ENCODE measurements at places on chromosomes 13 and 19. TPM values are rescaled to one million over a fixed set of nuclear protein-coding genes. Genes with fewer than 3 reads are reported as not detected.

GRCh38 chr19:12641456-12641855, 25.1 kb downstream of the MAN2B1 start:
- H3K27ac ChIP-seq = no peak overlapping the region
- peaks cover 7% of the 10 kb centered on the region for H3K4me1 ChIP-seq
- H3K27me3 ChIP-seq = no peaks in the 10 kb centered on the region

DNA sequence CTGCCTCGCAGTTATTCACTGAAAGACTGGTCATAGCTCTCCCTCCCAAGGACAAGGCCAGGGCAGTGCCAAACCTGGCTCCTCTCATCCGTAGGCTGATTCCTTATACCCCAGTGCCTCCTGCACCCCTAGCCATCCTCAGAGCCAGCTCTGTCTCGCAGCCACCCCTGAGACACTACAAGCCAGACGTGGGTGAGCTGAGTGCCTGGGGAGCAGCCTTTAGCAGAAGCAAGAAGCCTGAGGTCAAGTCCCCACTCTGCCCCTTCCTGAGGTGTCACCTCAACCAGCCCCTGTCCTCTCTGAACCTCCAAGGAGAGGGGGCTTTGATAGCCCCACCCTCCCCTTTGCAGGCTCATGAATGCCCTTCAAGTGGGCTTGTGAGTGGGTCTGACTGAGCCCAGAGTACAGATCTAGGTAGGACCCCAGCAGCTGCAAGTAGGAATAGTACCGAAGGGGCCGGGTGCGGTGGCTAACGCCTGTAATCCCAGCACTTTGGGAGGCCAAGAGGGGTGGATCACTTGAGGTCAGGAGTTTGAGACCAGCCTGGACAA, 14.8 kb upstream of the AKAP8L start:
- peaks cover 14% of the 10 kb centered on the region for H3K36me3 ChIP-seq
- peak overlapping the region; percentile 97 for H3K4me3 ChIP-seq
- no peak for DNase-seq
- H3K27ac ChIP-seq = peak overlapping the region; percentile 93
- no peaks in the 10 kb centered on the region for H3K27me3 ChIP-seq

GRCh38 chr19:54364775-54365257, at the start of gene LAIR1:
LAIR1 (minus strand) TSS chr19:54364931; CDS start chr19:54364804, 127 bp downstream.
- peaks cover 17% of the 10 kb centered on the region for H3K27me3 ChIP-seq
- DNase-seq = peak; percentile 29
- peaks cover 52% of the 10 kb centered on the region for H3K4me1 ChIP-seq

The HIPK4 gene
- total RNA-seq = not detected

GRCh38 chr19:33676999-33677665, 55.4 kb downstream of the CHST8 start:
- H3K4me1 ChIP-seq = no peaks in the 10 kb centered on the region
- H3K27ac ChIP-seq = no peak overlapping the region
- no peak overlapping the region for H3K4me3 ChIP-seq

- H3K36me3 ChIP-seq = peaks cover 13% of the 10 kb centered on the region
- peaks cover 7% of the 10 kb centered on the region for H3K27me3 ChIP-seq
- peak overlapping the region; percentile 97 for H3K4me3 ChIP-seq
- H3K27ac ChIP-seq = peak overlapping the region; percentile 94
Observed at GRCh38 chr19:42253245-42254088, 1.5 kb downstream of the ERF start.

DNA sequence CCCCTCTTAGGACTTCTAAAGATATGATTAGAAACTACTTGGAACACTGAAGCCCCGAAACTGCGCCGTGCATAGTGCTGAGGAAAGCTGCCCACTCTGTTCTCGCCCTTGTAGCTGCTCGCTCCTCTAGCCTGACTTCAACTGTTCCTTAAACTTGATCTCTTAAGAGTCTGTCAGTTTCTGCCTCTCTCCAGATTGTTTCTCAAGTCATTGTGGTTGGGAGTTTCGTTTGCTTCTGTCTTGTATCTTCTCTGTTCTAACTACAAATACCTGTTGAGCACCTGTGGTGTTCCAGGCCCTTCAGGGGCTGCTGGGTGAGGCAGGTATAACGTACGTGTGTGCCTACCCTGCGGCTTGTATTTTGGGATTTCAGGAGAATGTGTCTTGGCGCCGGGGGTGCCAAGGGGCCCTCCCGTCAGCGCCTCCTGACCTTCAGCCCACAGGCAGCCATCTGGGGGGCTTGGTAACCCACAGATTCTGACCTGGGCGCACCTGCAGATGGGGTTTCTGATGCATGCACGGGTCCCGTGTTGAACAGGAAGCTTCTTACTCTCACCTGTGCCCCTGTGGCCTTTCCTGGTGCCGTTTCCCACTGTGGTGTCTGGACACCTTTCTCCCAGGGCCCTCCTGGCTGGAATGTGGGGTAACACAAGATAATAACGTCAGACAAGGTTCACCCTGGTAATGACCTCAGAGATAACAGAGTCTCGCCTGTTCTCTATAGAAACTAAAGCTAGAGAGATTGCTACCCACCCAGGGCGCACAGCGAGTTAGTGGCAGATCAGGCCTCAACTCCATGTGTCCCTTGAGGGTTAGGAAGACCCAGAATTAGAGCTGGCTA, 17.2 kb upstream of the DCUN1D2 start:
- no peak overlapping the region for H3K4me3 ChIP-seq
- no peak overlapping the region for H3K27ac ChIP-seq
- no peak for DNase-seq
- no peaks in the 10 kb centered on the region for H3K27me3 ChIP-seq

The SLC6A16 gene
- total RNA-seq = 2.2 TPM

The CA11 gene
- 6.5 TPM for total RNA-seq

- no peaks in the 10 kb centered on the region for H3K27me3 ChIP-seq
- no peak overlapping the region for H3K4me3 ChIP-seq
- H3K27ac ChIP-seq = no peak overlapping the region
- H3K36me3 ChIP-seq = no peaks in the 10 kb centered on the region
- DNase-seq = no peak
Observed at GRCh38 chr19:30333291-30334065, 38.7 kb upstream of the ZNF536 start.

DNA sequence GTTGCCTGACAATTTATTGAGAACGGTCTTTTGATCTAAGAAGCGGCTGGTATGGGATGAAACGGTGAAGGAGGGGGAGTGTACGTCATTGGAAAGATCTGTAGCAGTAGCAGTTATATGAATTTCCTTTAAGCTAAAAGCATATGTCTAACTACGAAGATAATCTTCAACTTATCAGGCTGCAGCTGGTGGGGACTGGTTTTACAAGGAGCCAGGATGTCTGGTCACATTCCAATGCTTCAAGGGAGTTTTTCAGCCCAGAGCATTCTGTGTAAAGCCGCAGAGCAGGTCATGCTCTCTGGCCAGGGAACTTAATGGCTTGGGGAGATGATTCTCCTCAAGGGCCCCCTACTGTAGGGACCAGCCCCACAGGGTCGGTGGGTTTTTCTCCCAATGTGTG, 29.2 kb downstream of the CLEC4M start:
- H3K27ac ChIP-seq = no peak overlapping the region
- H3K27me3 ChIP-seq = peaks cover 40% of the 10 kb centered on the region
- no peaks in the 10 kb centered on the region for H3K36me3 ChIP-seq
- DNase-seq = no peak

DNA sequence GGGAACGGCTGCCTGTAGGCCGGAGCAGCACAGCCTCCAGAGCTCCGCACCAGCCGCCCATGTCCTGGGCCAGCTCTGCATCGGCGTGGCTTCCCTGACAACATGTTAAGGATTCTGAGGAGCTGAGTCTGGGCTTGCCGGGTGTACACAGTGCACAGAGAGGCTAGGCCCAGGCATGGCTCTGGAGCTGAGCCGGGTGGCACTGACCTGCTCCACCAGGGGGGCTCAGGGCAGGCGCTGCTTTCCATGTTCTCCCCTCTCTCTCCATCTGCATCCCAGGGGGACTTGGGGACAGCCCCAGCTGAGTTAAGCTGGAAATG, 31.6 kb downstream of the AP1M1 start:
- DNase-seq = no peak
- no peaks in the 10 kb centered on the region for H3K4me1 ChIP-seq
- H3K27ac ChIP-seq = no peak overlapping the region
- peaks cover 48% of the 10 kb centered on the region for H3K36me3 ChIP-seq
- H3K4me3 ChIP-seq = no peak overlapping the region

DNA sequence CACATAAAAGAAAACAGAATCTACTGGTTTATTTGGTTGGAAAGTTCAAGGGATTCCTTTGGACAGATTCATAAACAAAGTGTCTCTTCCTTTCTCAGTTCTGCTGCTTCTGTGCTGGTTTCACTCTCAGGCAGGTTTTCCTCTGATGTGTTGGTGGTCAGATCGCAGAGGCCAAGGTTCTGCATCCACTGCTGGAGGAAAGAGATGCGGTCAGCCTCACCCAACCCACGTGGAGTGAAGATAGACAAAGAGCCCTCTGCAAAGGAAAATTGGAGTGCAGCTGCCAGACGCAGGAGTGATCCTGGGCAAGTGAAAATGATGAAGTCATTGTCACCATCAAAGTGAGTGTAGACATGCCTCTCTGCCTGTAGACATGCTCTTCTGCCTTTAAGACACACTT, 352.0 kb downstream of the TSHZ3 start:
- H3K27ac ChIP-seq = no peak overlapping the region
- no peak overlapping the region for H3K4me3 ChIP-seq
- no peaks in the 10 kb centered on the region for H3K27me3 ChIP-seq
- H3K4me1 ChIP-seq = no peaks in the 10 kb centered on the region

- H3K36me3 ChIP-seq = no peaks in the 10 kb centered on the region
- no peak overlapping the region for H3K4me3 ChIP-seq
- DNase-seq = no peak
- H3K4me1 ChIP-seq = peaks cover 17% of the 10 kb centered on the region
Observed at GRCh38 chr19:40143612-40144011, 47.6 kb upstream of the MAP3K10 start.

- H3K27me3 ChIP-seq = peaks cover 3% of the 10 kb centered on the region
- DNase-seq = no peak
- no peak overlapping the region for H3K4me3 ChIP-seq
- no peak overlapping the region for H3K27ac ChIP-seq
- H3K36me3 ChIP-seq = no peaks in the 10 kb centered on the region
Observed at GRCh38 chr19:42494321-42494720, 34.0 kb downstream of the CEACAM1 start.

DNA sequence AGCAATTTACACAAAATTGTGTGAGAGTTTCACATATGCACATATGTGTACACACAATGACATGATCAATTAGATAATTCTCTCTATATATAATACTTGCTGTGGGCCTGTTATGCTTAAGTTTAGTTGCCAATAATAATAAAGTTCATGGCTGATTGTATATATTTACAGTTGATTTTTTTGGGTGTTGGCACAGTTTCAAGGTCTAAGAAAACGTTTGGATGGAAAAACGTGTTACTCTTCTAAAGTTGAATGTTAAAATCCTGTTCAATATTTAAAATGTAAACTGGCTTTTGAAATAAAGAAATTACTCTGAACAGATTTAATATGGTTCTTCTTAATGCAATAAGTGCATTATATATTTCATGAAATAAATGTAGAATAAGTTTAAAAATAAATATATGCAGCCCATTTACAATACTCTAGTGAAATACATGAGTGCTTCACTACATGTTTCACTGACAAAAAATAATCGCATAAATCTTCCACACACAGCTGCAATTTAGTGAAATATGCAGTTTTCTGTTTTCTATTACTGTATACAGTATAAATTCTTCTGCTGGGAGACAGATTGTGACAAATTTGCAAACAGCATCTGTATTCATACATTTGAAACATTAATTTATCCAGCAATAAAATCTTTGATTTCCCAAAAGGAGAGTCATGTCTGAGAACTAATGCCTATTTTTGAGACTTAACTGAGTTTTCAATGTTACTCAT, 586.9 kb upstream of the KLHL1 start:
- no peak overlapping the region for H3K27ac ChIP-seq
- H3K27me3 ChIP-seq = no peaks in the 10 kb centered on the region
- no peaks in the 10 kb centered on the region for H3K4me1 ChIP-seq
- H3K4me3 ChIP-seq = no peak overlapping the region

- DNase-seq = no peak
- no peak overlapping the region for H3K4me3 ChIP-seq
- peaks cover 4% of the 10 kb centered on the region for H3K27me3 ChIP-seq
- peaks cover 40% of the 10 kb centered on the region for H3K4me1 ChIP-seq
- peak overlapping the region; percentile 50 for H3K27ac ChIP-seq
Observed at GRCh38 chr19:39736088-39736487, 1.7 kb downstream of the CLC start.

DNA sequence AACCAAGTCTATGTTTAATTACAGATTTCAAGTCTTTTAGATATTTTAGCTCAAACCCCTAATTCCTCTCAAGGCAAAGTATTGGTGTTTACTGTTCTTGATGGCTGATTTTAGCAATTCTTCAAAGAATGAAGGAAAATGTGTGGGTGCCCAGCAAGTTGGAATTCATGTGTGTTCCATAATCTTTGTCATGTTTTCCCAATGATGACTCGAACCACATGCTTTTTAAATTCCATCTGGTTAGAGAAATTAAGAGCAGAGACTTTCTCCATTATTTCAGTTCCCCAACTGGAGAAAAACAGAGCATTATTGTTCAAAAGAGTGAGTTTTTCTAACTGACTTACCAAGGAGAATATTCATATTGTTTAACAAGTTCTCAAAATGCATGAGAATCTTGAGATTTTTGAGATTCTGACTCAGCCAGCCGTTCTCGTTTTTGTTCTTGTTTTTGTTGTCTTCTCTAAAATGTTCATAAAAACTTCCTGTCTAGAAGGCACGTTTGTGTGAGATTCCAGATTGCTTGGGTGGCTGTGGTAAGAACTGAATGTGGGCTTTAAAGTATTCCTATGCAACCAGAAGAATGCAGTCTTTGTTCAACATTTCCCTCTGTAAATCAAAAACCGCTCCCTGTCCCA, 404.7 kb downstream of the IRS2 start:
- no peak overlapping the region for H3K27ac ChIP-seq
- H3K4me3 ChIP-seq = no peak overlapping the region
- H3K4me1 ChIP-seq = no peaks in the 10 kb centered on the region

DNA sequence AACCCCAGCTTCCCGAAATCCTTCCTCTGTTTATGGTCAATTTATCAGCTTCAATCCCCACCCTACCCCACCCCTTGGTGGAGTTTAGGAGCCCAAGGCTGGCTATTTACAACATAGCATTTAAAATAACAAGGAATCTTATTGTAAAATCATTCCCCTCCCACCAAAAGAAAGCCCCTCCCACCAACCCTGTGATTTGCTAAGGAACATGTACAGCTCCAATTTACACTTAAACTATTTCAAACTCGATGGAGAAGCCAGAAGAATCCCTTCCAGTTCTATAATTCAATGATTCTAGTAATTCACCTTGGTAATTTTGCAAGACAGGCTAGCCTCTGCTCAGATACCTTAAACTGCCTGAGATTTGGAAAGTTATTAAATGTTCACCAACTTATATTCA, 3.0 kb downstream of the LATS2 start:
- H3K27me3 ChIP-seq = peaks cover 32% of the 10 kb centered on the region
- DNase-seq = no peak
- peaks cover 5% of the 10 kb centered on the region for H3K4me1 ChIP-seq
- H3K27ac ChIP-seq = no peak overlapping the region
- H3K36me3 ChIP-seq = no peaks in the 10 kb centered on the region
